GDM1 (cell line): ENCODE measurements at places on chromosomes 12 and 14.

DNA sequence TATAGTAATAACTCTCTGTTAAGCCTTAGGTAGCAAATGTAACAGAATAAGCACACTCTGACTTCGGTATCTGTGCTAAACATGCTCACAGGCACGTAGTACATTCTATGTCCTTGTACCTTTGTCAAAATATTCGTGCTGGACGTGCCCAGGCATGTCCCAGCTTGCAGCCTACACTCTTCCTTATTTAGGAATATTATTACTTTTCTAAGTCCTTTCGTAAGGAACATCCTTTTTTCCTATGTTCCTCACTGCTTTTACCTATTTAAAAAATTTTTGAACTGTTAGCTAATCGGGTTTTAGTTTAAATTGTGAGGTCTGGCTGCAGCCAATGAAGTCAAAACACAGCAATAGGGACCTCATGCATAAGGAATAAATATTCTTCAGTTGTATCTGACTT lies 24.1 kb upstream of the UBC start:
- DNase-seq: no peak

DNA sequence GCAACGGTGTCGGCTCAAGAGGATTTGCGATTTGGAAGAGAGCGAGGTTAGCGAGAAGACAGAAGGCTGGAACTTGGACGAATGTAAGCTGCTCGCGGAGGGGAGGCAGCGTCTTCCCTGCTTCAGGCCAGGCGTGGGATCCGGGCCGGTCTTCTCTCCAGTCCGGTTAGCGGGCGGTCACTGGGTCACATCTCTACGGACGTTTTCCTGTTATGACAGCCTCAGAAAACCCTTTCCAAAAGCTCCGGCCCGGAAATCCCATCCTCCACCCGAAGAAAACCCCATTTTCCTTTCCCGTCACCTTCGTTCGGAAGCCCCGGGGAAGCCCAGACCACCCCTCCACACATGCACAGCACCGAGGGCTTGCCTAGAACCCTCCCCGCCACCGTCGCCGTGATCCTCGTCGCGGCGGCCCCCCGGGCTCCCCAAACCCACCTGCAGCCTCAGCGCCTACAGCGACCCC lies 268 bp downstream of the NDUFB1 start:
- DNase-seq: no peak

DNA sequence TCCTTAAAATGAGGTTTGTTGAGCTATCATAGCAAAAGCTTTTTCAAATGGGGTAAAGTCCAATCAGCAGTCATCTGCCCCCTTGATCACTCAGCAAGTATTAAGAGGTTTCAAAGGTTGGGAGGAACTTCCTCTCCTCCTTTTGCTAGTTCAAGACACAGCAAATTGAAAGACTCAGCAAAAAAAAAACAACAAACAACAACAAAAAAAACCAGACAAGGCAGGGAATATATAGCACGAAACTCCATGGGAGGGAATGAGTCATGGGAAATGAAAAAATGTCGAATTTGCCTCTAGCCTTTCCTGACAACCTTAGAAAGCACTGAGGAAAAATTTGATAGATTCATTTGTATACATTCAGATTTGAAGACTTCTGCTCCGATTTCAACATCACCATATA lies 1.6 kb upstream of the SLC7A8 start:
- DNase-seq: no peak

GRCh38 chr12:109277899-109278762 lies 31.0 kb downstream of the FOXN4 start:
- no peak for DNase-seq

DNA sequence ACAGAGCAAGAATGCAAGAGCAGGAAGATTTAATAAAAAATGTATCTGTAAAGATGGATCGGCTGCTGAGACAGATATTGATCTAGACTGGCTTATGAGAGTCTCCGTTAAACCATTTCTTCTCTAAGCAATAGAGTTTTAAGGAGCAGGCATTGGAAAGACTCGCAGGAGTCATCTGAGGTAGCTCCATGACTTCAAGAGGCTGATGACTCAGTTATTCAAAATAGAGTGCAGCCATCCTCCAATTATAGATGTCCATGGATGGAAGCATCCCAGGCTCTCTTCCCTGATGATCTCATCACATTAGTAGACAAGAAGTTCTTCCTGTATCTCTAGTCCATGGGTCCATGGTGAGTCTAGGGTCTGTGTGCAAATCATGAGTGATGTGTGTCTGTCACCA lies 638.3 kb upstream of the TMEM132C start:
- DNase-seq: no peak

DNA sequence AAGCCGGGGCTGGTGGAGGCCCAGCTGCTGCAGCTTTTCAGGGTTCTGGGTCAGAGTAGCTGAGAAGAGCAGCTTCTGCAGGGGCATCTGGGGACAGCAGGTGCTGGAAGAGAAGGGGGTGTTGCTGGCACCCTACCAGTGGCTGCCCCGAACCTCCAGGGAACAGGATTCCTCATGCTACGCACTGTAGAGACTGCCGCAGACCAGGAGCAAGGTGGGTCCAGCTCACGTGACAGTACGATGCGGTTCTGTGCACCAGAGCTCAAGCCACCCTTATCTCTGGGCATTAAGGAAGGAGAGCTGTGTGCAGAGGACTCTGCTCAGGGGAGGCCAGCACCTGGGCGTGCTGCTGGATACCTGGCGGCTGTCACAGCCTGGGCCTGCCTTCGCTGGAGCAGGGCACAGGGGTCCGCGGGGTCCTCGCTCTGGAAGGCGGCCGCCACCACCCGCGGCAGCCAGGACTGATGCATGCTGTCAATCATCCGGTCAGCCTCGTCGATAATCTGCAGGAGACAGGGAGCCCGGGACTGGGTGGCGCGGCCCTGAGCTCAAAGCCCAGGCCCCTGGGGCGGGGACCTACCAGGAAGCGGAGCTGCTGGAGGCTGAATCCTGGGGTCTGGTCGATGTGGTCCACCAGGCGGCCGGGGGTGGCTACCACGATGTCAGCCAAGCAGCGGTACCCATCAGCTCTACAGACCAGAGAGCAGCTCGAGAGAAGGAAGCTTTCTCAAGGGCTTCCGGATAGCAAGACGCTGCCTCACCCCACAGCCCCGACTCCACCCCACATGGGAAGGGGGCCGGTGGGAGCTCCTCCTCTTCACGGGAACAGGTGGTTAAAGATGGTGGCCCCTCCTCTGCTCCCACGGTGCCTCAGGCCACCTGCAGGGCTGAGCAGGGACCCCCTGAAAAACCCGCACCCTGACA lies 2.9 kb downstream of the DDX51 start:
- DNase-seq: no peak

- no peak for DNase-seq
Measured at GRCh38 chr14:21699551-21699950, 25.9 kb upstream of the OR4E1 start.

DNA sequence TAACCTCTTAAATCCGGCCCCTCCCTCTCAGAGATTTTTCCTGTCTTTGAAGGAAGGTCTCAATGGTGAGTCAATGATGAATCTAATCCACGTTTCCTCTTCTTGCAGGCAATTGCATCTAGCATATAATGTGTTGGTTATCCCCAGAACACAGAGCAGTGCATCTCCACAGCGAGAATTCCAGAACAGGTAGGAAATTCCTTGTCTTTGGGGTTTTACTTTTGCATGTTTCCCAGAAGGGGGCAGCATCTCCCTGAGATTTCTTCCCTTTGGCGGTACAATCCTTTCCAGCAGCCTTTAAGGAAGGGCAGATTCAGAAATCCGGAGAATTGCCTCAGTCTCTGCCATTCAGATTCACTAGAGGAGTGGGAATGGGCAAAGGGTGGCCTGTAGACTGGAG lies 128.0 kb downstream of the KCNA5 start:
- DNase-seq: no peak
